ENCODE measurements at places on chromosomes 7 and 10.

DNA sequence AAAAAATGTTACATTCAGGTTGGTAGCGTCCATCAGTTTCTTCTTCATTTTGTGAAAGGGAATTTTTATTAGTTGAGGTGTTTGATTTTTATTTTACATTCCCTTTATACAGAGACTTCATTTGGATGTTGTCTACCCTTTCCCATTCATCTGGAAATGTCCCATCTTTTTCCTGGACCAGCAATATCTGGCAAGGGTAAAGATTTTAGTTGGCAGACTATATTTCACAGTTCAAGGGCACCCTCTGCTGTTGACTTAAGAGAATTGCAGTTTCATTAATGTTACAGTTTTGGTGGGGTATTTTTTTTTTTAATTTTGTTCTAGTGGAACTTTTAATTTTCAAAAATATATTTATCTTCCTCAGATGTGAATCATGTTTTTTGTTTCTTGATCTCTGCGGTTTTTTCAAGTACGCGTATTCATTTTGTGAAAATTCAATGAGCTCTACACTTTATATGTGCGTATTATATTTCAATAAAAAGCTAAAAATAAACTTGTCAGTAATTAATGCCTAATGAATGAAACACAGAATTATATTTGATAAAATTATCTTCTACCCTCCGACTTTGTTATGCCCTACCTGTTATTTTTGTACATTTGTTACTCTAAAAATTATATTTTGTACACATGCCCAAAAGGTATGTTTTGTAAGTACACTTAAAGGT lies 97.9 kb upstream of the KLF14 start:
- DNase-seq = peak; percentile 66

- DNase-seq = peak; percentile 53
These were observed 65.4 kb upstream of the DNAJB6 start for GRCh38 chr7:157271315-157271990.

DNA sequence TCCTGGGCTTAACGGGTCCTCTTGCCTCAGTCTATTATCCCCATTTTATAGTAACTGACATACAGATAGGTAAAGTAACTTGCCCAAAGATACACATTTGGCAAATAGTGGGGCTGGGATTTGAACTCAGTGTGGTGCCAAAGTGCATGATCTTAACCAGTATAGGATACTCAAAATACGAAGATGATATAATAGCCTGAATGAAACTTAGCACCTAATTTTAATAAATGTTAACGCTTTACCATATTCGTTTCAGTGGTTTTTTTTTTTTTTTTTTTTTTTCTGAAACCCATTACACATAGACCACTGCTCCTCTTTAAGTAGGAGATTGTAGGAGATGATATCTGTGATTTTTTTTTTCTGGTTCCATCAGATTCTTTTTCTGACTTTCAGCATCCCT lies 21.4 kb downstream of the ACTR3B start:
- DNase-seq = no peak

GRCh38 chr7:123666492-123666891 lies 10.8 kb downstream of the LMOD2 start:
- no peak for DNase-seq

DNA sequence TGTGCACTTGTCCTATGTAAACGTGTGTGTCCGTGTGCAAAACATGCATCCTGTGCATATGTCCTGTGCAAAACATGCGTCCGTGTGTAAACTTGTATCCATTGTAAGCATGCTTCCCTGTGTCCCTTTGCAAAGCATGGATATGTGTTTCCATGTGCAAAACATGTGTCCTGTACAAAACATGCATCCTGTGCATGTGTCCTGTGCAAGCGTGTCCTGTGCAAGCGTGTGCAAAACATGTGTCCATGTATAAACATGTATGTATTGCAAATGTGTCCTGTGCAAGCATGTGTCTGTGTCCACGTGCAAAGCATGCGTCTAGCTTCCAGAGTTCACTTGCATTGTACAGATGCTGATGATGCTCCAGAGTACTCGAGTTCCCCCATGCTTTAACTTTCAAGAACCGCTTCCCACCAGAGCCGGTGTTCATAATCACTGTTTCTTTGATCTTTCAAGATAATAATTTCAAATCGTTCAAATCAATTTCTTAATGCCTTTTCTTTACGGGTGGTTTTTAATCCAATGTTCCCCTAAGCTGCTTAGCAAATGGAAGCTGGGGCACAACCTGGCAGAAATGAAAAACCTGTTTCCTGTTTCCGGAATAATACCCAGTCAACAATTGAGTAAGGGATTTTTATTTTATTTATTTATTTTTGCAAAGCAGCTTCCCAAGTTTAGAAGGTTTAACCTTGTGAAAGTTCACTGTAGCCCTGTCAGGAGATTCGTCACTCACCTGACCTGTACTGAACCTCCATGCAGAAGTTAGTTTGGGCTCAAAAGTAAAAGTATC lies 641 bp upstream of the ASB13 start:
- no peak for DNase-seq

GRCh38 chr7:34844936-34845665 lies 187.1 kb downstream of the NPSR1 start:
- DNase-seq = no peak

DNA sequence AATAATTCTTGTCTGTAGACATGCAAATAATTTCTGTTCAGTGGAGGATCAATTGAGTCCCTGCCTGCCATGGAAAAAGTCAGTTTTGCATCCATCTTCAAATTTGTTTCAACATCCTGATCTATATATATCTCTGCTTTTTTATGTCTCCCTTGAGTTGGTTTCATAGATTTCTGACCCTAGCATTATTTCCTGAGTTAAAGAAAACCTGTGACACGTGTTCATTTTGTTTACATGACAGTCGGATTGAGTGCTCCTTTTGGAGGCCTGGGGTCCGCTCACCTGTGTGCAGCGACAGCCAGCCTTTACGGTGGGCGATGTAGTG lies 674 bp downstream of the MRPS24 start:
- no peak for DNase-seq

- DNase-seq = peak; percentile 42
These were observed 11.8 kb downstream of the AGK start for GRCh38 chr7:141562972-141563371.

GRCh38 chr7:66737667-66738066 lies 2.9 kb upstream of the RABGEF1 start:
- no peak for DNase-seq

GRCh38 chr10:1954300-1954699 lies 217.0 kb upstream of the ADARB2 start:
- no peak for DNase-seq

GRCh38 chr7:17195576-17195975 lies 102.9 kb upstream of the AHR start:
- DNase-seq = no peak

DNA sequence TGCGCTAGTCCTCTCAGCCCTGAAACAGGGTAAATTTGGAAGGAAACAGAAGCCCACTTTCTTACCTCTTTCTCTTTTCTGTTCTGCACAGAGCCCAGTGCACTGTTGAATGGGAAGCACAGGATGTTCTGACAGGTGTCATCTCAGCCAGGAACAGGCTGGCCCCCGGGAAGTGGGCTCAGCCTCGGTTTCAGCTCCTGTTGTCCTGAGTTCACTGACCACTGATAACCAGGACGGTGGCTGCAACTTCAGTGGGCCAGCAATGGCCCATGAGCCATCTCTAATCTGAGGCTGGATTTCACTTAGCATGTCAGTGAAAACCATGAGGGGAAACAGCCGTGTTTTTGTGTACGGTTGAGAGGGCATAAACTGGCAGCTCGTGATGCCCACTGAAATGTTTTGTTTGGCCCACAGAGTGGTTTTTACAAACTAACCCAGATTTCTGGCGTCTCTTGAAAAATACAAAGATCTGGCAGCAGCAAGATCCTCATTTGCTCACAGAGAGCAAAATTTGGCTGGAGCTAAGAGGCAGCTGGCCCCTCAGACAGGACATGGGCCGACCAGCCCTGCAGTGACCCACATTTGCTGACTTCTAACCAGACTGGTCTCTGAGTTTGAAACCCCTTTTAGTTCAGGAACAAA lies 455.9 kb downstream of the PAXIP1 start:
- peak; percentile 16 for DNase-seq

GRCh38 chr10:118927321-118927720 lies 102.2 kb upstream of the NANOS1 start:
- DNase-seq = no peak

DNA sequence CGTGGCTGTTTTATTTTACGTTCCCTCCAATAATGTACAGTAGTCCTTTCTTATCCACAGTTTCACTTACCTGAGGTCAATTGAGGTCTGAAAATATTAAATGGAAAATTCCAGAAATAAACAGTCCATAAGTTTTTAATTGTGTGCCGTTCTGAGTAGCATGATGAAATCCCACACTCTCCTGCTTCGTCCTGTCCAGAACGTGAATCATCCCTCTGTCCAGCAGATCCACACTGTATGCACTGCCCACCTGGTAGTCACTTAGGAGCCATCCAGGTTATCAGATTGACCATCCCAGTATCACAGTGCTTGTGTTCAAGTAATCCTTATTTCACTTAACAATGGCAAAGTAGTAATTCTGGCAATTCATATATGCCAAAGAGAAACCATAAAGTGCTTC lies 46.3 kb downstream of the STARD3NL start:
- DNase-seq = no peak

DNA sequence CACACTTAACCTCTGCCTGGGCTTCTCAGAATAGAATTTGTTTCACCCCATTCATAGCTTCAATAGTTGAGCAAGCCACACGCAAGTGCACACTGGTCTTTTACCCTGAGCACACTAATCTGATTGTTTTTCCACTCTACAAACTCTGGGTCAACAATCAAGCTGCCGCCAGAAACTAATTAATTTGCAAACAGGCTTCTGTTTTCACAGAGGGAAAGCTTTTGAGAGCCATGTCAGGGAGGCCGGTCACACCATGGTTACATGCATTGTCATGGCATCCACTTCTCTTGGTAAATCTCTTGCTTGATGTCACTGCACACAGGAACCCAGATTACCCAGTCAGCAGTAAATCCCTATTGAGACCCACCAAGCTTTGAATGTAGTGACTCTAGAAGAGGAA lies 154.2 kb downstream of the SEMA3A start:
- peak; percentile 34 for DNase-seq

DNA sequence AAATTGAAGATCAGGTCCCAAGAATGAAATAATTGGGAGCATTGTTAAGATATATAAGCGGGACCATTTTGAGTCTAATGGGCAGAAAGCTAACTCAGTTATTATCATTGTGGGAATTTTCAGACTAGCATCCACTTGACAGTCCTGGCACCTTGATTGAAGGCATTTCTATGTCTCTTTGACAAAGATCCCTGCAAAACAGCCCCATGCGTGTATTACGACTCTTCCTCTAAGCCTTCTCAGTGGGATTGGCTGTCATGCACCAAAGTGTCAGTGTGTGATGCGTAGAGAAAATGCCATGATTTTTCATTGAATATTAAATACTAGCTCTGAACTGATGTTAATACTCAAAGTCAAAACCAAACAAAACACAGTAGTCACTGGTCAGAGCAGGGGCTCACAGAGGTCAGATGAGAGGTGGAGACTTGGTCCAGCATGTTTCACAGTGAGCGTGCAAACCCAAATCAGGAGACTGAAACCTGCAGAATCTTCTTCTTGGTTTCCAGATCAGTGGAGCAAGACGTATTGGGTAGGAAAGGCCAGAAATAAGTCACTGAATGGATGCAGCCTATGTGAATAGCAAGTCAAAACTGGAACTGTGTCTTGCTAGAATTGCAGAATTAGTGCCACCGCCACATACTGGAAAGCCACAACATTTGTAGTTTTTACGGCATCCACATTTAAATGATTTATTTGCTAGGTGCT lies 303.6 kb upstream of the AKR1E2 start:
- DNase-seq = no peak

GRCh38 chr10:101837748-101838147 lies 5.9 kb downstream of the KCNIP2 start:
- DNase-seq = no peak

GRCh38 chr10:99235658-99236626 lies at the start of gene HPSE2:
HPSE2 (minus strand) TSS chr10:99235852.
- DNase-seq = peak; percentile 2

GRCh38 chr10:68047122-68047521 lies 28.0 kb downstream of the HERC4 start:
- DNase-seq = no peak

DNA sequence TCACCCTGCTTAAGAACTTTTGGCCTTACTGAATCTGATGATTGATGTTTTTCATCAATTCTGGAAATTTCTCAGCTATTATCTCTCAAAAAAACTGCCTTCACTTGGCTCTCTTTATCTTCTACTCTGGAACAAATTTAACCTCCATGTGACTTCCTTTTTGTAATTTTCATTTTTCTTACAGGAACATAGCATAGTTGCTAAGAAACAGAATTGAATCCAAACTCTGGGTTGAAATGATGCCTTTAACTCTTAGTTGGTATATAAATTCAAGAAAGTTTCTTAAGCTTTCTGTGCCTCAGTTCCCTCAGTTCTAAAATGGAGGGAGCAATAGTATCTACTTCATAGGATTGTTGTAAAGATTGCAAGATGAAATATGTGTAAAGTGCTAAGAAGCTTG lies 19.8 kb downstream of the GPR141 start:
- no peak for DNase-seq

DNA sequence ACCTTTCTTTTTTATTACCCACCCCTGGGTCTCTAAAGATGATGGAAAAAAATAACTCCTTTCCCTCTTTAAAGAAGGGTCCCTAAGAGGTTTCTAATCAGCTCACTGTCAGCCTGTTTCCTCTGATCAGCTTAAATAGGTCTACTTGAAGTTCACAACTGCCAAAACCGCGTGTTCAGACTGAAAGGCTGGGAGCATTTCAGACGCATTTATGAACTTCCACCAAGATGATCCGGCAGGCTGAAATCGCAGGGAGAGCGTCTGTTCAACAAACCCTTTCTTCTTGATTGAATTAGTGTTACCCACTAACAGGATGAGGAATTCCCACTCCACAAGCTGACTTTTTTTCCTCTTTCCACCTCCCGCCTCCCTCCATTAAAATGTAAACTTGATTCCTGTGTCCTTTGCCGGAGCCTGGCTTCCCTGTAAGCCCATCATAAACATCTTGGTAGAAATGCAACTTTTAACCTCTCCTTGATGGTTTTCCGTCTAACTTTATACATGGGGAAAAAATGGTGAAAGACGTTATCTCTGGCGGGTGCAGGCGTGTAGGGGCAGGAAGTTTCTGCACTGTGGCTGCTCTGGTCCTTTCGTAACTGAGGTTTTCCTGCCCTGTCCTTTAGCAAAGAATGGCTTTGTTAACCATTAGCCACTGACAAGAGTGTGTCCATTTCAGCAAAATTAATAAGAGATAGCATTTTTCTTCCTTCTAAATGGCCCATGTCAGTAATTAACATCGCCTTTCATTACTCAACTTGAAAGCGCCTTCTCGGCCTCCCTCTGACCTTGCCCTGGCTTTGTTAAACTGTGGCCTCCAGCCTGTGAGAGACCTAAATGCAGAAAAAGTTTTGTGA lies 130.7 kb downstream of the BAMBI start:
- DNase-seq = peak; percentile 35

DNA sequence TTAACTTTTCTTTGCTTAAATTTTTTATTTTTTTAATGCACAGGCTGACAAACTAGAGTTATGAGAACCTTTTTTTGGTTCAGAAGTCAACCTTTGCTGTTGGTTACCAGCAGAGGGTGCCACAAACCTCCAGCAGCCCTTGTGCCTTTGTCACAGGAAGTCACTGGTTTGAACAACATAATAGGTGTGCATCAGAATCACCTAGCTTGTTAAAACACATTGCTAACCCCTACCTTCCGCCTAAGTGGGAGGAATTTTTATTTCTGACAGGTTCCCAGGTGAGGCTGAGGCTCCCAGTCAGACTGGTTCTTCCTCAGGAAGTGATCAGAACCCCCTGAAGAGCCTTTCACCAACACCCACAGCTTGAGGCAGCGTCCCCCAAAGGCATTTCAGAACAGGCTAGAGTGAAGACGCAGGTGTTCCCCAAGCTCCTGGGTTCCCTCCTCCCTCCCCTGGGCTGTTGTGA lies 22.6 kb upstream of the VDAC2 start:
- DNase-seq = peak; percentile 74

- peak; percentile 93 for DNase-seq
These were observed 99.7 kb downstream of the TNS3 start for GRCh38 chr7:47482013-47482875.
